ENCODE measurements at places on chromosomes 6 and 20. TPM values are rescaled to one million over a fixed set of nuclear protein-coding genes. Genes with fewer than 3 reads are reported as not detected.

DNA sequence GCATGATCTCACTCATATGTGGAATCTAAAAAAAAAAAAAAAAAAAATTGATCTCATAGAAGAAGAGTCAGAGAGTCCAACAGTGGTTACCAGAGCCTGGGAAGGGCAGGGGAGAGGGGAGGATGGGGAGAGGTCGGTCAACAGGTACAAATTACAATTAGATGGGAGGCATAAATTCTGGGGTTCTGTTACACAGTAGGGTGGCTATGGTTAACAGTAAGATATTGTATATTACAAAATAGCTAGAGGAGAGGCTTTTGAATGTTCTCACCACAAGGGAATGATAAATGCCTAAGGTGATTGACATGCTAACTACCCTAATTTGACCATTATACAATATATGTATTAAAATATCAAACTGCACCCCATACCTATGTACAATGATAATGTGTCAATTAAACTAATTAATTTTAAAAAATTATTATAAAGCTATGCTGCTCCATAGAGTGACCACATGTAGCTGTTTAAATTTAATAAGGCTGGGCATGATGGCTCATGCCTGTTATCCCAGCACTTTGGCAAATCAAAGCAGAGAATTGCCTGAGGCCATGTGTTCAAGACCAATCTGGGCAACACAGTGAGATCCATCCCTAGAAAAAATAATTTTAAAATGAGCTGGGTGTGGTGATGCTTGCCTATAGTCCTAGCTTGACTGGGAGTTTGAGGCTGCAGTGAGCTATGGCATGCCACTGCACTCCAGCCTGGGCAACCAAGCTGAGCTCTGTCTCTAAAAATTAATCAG lies 70.9 kb downstream of the SNX5 start:
- H3K27ac ChIP-seq, result no peak overlapping the region
- H3K36me3 ChIP-seq, result no peaks in the 10 kb centered on the region
- no peaks in the 10 kb centered on the region for H3K27me3 ChIP-seq
- H3K4me3 ChIP-seq, result no peak overlapping the region
- peaks cover 33% of the 10 kb centered on the region for H3K4me1 ChIP-seq
- DNase-seq, result no peak

DNA sequence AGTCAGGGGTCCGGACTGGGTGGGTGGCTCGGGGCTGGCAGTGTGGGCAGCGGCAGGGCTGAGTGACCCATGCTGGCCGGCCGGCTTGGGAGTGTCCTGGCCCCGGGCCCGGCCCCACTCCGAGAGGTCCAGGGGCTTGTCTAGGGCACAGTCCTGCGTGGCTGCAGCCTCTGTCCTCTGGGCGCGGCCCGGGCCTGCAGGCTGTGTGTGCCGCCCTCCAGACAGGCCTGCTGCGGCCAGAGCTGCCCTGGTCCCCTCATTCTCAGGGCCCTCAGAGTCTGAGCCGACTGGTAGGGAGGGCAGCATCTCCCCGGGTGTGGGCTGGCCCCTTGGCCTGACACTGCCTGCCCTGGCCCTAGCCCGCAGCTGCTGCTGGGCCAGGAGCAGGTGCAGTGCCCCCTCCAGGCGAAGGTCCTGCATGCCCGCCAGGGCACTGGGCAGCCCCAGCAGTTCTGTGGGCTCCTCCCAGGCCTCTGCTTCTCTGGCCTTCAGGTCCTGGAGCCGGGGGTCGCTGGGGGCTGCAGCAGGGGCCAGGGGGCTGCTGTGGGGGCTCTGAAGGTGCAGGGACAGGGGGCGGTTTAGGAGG lies 6.9 kb upstream of the CABLES2 start:
- no peaks in the 10 kb centered on the region for H3K36me3 ChIP-seq
- peaks cover 42% of the 10 kb centered on the region for H3K4me1 ChIP-seq
- H3K27me3 ChIP-seq, result no peaks in the 10 kb centered on the region
- H3K4me3 ChIP-seq, result no peak overlapping the region
- H3K27ac ChIP-seq, result no peak overlapping the region
- DNase-seq, result no peak

- H3K36me3 ChIP-seq, result no peaks in the 10 kb centered on the region
- peaks cover 5% of the 10 kb centered on the region for H3K4me1 ChIP-seq
- no peak overlapping the region for H3K4me3 ChIP-seq
Observed at GRCh38 chr6:43744931-43745727, 24.9 kb upstream of the VEGFA start.

DNA sequence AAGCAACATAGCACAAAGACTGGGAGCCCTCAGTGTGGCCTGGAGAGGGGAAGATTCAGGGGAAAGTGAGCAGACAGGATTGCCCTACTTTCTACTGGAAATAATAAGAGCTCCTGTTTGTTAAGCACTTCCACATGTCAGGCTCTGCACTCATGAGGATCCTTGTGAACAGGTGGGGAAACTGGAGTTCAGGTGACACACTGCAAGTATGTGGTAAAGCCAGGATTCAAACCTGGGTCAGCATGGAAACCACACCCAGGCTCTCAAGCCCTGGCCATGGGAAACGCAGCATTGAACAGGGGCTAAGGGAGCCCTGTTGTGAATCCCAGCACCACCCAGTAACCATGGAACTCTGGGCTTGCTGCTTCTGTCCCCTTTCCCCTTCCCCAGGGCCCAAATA lies 42.8 kb upstream of the ID1 start:
- H3K36me3 ChIP-seq, result peaks cover 76% of the 10 kb centered on the region
- no peak overlapping the region for H3K27ac ChIP-seq
- H3K27me3 ChIP-seq, result no peaks in the 10 kb centered on the region
- DNase-seq, result no peak

- H3K4me3 ChIP-seq, result no peak overlapping the region
- H3K27ac ChIP-seq, result no peak overlapping the region
- no peaks in the 10 kb centered on the region for H3K36me3 ChIP-seq
- DNase-seq, result peak; percentile 32
Observed at GRCh38 chr6:127146932-127147331, 28.5 kb downstream of the RSPO3 start.

DNA sequence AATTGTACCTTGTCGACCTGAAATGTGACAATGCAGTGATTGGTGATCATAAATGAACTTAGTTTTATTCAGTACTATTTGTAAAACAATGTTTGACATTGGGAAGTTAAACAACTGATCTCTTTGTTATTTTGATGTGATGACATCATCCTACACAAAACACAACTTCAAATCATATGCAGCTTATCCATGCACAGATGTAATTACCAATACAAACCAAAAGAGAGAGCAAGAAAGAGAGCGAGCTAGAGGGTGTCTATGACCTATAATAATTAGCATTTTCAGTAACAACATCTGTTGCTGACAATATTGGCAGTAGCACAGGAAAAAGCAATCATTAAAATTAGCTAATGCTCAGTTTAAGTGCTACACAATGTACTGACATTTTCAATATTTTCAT lies 320.9 kb downstream of the UTRN start:
- H3K36me3 ChIP-seq, result peaks cover 4% of the 10 kb centered on the region
- DNase-seq, result no peak
- H3K27ac ChIP-seq, result no peak overlapping the region

DNA sequence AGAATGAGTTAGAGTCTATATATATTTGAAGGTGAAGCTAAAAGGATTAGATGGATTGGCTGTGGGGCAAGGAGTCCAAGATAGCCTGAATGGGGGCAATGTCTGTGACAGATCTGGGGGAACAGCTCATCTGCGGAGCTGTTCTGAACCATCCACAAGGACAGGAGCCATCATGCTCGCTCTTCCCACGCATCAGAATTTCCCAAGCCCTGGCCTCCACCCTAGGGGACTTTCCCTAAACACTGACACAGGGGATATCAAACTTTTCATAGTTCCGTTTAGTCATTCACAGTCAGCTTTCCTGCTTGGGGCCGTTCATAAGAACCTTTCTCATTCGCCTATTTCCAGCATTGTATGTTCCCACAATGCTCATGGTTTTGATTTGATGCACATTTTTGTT lies 37.6 kb upstream of the CCN6 start:
- no peak overlapping the region for H3K27ac ChIP-seq
- H3K4me3 ChIP-seq, result no peak overlapping the region
- no peaks in the 10 kb centered on the region for H3K36me3 ChIP-seq
- no peak for DNase-seq
- H3K27me3 ChIP-seq, result no peaks in the 10 kb centered on the region

GRCh38 chr20:20184149-20184548 lies 131.8 kb downstream of the CFAP61 start:
- H3K4me1 ChIP-seq, result no peaks in the 10 kb centered on the region
- H3K27ac ChIP-seq, result no peak overlapping the region
- H3K27me3 ChIP-seq, result no peaks in the 10 kb centered on the region
- no peak for DNase-seq

DNA sequence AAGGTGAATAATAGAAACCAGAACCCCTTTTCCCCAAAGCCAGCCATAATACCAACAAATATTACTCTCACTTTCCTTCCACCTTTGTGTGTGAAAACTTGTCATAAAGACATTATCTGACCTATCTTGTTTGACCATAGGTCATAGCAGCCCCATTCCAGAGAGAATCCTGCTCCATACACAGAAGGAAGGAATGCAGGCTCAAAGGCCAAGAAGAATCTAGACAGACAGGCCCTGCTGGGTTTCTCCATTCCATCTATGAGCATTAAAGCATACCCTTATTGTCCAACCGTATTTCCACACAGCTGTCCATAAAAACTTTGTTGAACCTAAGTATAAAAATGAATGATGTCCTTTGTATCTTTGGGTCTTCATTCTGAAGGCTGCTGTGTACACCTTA lies 40.7 kb upstream of the KCNK5 start:
- no peak for DNase-seq
- H3K36me3 ChIP-seq, result no peaks in the 10 kb centered on the region
- H3K4me1 ChIP-seq, result no peaks in the 10 kb centered on the region
- no peak overlapping the region for H3K27ac ChIP-seq

The OLIG3 gene
- not detected for total RNA-seq

The PFDN6 gene
- 15.2 TPM for total RNA-seq

The ATAT1 gene
- 3.2 TPM for total RNA-seq

All from stomach (tissue), 19 donors.